H1 (cell line): ENCODE measurements at places on chromosomes 6 and 20. TPM values are rescaled to one million over a fixed set of nuclear protein-coding genes. Genes with fewer than 3 reads are reported as not detected.

DNA sequence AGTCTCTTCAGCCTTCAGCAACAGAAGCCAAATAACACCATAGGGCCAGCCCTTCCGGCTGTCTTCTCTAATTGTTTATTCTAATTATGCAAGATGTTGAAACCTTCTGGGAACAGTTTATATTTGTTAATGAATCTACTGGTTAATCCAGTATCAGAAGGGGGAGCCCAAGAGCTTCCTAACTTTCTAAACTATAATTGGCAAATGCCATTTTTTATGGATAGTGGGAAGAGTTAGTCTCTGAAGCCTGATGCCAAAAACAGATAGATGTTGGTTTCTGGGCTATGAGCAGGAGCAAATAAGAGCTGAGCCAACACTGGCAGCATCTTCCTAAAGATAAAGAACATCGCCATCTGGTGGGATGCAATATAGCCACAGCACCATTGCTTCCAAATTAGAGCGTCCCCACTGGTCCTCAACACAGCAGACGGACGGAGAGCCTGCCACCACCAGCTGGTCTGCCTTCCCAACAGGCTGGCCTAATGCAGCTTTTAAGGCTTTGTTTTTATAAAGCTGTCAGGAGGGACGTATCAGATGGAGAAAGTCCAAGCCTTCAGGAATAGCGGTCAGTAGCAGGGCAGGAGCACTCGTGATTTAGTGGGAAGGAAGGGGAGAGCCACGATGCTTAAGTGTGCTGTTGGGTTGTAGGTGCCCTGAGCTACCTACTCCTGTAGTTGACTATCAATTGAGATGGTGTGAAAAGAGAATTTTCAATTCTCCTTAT lies 118.8 kb downstream of the RALGAPA2 start:
- DNase-seq = peak; percentile 23

- DNase-seq = no peak
Measured at GRCh38 chr6:108651340-108652227, 90.9 kb downstream of the FOXO3 start.

The TMEM244 gene
- not detected in 2 replicates for polyA plus RNA-seq

DNA sequence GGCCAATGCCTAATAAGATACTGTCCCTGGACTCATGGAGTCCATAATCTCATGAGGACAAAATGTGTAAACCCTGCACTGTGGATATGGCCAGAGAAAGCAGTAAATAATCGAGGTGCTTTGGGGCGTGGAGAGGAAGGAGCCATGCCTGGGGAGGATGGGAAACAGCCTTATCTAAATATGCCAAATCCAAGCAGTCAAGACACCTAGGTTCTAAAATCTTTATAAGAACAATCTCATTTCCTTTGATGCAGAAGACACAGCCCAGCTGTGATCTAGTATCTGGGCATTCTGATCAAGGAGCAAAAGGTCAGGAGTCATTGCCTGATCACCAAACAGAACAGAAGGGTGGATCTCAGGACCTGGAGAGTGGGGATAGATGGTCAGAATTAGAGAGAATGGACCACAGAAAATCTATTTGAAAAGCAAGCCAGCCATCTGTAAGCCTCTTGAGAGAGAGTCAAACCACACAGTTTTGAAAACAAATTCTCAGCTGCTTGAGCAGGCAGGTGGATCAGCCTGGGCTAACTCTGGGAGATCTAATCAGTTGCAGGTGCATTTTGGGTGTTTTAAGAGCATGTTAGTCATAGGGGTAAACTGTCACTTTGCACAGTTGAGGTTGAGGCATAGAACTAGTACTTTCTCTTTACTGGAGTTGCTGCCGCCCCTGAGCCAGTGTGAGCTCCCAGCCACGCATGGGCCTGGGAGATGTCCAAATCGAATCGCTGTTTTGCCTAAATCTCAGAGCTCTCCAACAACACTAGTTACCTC lies 130.8 kb upstream of the TNFAIP3 start:
- no peak for DNase-seq

GRCh38 chr20:2922957-2923356 lies 49.7 kb downstream of the PTPRA start:
- DNase-seq = no peak

The PLN gene
- polyA plus RNA-seq = 0.03 TPM in 1 of 2 replicates, not detected in the other

DNA sequence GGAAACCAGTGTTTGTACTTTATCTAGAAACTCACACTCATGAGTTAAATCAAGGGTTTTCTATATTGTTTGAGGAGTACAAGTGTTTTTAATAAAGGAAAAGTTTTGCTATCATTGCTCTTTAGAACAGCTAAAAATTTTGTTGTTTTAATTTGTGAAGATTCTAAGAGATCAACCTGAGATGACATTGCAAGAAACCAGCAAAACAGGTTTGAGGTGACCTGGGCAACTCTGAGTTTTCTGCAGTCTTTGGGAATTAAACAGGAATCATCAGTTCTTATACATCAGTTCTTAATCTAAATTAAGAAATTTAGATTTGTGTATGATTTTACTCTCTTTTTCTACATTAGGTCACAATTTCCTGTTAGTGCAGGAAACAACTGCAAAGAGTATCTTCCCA lies 114.5 kb downstream of the JAG1 start:
- no peak for DNase-seq

DNA sequence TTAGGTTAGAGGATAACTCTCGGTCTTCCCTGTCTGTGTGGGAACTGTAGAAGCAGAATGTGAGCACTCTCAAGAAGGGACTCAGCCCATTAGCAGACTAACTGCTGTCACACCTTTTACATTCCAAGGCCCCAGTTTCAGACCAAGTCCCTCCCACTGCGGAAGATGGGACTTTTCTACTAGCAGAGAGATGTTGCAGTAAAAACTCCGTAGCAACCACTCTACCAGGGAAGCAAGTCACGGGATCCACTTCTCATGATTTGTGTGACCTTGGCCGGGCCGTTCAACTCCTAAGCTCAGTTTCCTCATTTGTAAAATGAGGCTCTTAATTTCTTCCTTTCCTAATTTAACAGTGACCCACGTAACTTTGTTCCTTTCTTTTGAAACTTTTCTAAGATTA lies 77.1 kb upstream of the SLC4A11 start:
- DNase-seq = no peak

GRCh38 chr6:72849346-72849745 lies 227.5 kb downstream of the KCNQ5 start:
- DNase-seq = no peak

The CST2 gene
- not detected in 2 replicates for polyA plus RNA-seq

DNA sequence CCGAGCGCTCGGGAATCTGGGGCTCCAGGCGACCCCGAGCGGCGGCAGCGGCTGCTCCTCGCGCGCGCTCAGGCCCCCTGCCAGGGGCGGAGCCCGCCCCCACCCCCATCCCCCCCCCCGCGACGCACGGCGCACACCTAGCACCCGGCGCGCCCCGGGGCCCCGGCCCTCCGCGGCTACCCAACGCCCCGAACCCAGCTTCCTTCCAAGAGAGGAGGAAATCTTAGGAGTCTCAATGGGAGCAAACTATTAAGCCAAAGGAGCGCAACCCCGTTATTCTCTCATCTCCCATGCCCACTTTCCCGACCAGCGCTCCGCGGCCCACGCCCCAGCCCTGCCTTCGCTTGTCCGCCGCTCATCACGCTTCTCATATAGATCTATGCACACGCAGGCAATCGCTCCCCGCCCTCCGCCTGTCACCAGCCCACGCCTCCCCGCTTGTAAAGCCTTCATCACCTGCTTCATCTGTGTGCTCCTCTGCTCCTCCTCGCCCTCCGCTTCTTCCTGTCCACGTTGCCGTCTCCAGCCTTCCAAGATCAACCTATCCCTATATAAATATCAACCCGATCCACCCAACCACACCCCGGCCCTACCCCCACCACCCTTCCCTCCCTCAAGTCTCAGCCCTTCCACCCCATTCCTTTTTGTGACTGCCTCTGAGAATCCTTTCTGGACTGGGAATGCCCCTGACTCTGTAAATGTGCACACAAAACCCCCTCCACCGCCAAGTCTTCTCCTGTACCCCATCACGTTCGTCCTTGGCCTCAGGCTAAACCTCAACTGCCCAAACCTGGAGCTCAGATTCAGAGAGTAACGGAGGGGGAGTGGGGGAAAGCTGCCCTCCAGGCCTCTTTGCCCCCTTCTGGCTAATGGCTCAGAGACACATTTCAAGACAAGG lies at the start of gene DLK2:
DLK2 (minus strand) TSS at position 18 of the 898 bp plus-strand sequence. CDS start 723 bp downstream, outside the sequence.
- peak; percentile 57 for DNase-seq

GRCh38 chr6:90676516-90677300 lies 89.8 kb upstream of the MAP3K7 start:
- DNase-seq = peak; percentile 74

GRCh38 chr6:4113649-4114048 lies 21.7 kb downstream of the ECI2 start:
- no peak for DNase-seq

GRCh38 chr20:53547664-53548239 lies 45.9 kb downstream of the ZNF217 start:
- DNase-seq = peak; percentile 56

- DNase-seq = no peak
Measured at GRCh38 chr6:13813621-13814175, 659 bp downstream of the MCUR1 start.

DNA sequence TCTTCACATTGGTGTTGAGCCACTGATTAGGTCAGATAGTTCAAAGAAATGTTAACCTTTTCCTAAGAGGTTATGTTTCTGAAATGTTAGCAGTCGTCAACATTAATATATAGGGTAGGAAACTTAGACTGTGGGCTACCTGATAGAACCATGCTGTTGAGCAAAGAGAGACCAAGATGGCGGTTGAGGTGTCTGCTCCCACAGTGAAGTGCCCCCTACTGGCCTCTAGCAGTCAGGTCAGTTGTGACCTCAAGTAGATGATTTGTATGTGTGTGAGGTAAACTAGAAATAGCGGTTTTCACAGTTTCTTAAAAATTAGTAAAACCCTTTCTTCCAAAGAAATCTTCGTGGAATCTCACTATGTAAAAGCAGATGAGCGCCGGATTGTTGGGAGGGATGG lies 40.3 kb downstream of the MTHFD1L start:
- no peak for DNase-seq

The CDH4 gene
- polyA plus RNA-seq = 4.3 and 6.4 TPM in 2 replicates

The CEP162 gene
- polyA plus RNA-seq = 0.72 and 1.3 TPM in 2 replicates

DNA sequence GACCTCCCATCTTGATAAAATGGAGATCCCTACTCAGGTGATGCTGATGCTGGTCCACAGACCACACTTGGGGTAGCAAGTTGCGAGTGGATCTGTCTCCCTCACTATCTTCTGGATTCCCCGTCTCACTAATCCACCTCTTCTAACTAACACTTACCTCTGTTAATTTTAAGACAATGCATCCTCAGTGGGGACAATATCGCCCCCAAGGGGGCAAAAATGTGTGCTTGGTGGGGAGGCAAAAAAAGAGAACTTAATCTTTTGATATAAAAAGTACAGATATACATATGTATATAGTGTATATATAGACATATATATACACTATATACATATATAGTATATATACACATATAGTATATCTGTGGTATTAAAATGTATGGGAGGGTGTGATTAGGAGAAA lies 4.3 kb downstream of the LRFN2 start:
- DNase-seq = no peak

- no peak for DNase-seq
Measured at GRCh38 chr6:41720262-41720620, 15.2 kb downstream of the TFEB start.
